ENCODE measurements at places on chromosomes 4 and X.
A peak's percentile ranks its signal among the peaks of the same experiment; 100 is the strongest.

DNA sequence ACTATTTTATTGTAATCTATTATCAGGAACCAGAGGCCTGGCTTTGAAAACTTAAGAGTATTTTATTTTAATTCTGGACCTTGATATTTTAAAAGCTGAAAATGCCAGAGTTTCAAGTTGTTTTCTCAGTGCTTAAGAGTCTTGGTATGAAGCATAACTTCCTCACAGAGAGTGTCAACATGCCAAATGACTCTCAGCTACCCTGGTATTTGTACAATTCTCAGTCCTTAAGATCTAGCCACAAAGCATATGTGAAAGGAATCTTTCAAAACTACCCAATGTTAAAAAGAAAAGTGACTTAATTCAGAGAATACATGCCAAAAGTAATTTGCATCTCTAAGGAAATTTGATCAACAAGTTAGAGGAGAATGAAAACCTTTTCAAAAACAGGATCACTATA, 171.9 kb downstream of the DKK2 start:
- ATAC-seq = no peak

- no peak for ATAC-seq
Measured at GRCh38 chrX:109487640-109488039, 5.8 kb upstream of the GUCY2F start.

DNA sequence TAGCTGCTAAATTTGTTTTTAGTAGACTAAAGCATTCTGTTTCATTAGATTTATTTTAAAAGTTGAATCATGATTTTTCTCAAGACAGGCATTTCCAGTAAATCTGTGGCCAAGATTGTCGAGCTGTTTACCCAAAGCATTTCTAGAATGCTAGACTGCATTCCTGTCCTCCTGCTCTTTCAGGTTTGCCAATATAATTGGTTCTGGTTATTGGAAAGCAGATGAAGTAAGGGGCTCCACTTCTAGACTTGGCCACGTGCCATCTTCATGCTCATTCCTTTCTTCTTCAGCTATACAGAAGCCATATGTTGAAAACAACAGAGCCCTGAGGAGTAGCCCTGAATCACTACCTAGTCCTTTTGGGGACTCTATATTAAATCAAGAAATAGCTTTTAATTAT, 62.5 kb downstream of the PGRMC2 start:
- ATAC-seq = no peak

- ATAC-seq = peak; percentile 68
Measured at GRCh38 chr4:48296365-48296764, 26.7 kb upstream of the TEC start.

GRCh38 chrX:103061486-103061885, 2.5 kb downstream of the BEX1 start:
- no peak for ATAC-seq

DNA sequence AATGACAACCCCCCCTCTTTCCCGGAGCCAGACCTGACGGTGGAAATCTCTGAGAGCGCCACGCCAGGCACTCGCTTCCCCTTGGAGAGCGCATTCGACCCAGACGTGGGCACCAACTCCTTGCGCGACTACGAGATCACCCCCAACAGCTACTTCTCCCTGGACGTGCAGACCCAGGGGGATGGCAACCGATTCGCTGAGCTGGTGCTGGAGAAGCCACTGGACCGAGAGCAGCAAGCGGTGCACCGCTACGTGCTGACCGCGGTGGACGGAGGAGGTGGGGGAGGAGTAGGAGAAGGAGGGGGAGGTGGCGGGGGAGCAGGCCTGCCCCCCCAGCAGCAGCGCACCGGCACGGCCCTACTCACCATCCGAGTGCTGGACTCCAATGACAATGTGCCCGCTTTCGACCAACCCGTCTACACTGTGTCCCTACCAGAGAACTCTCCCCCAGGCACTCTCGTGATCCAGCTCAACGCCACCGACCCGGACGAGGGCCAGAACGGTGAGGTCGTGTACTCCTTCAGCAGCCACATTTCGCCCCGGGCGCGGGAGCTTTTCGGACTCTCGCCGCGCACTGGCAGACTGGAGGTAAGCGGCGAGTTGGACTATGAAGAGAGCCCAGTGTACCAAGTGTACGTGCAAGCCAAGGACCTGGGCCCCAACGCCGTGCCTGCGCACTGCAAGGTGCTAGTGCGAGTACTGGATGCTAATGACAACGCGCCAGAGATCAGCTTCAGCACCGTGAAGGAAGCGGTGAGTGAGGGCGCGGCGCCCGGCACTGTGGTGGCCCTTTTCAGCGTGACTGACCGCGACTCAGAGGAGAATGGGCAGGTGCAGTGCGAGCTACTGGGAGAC, 1.6 kb downstream of the PCDH10 start:
- ATAC-seq = no peak

GRCh38 chr4:98094118-98094517, 49.2 kb downstream of the STPG2 start:
- ATAC-seq = no peak
